ENCODE measurements at places on chromosomes 11 and 22. TPM values are rescaled to one million over a fixed set of nuclear protein-coding genes. Genes with fewer than 3 reads are reported as not detected.

PANX2 gene
- total RNA-seq: 0.88 TPM

SLC17A6 gene
- not detected for total RNA-seq

VWCE gene
- total RNA-seq: 5.1 TPM

DENND6B gene
- total RNA-seq: 7.8 TPM

KDM4E gene
- total RNA-seq: not detected

CASP1 gene
- total RNA-seq: not detected

GRIA4 gene
- 3.7 TPM for total RNA-seq

MUC6 gene
- not detected for total RNA-seq

GRIK4 gene
- total RNA-seq: 0.68 TPM

Data from neural progenitor cell (in vitro differentiated cells).